NCI-H1930 (cell line): ENCODE measurements at places on chromosomes 5 and 9.

DNA sequence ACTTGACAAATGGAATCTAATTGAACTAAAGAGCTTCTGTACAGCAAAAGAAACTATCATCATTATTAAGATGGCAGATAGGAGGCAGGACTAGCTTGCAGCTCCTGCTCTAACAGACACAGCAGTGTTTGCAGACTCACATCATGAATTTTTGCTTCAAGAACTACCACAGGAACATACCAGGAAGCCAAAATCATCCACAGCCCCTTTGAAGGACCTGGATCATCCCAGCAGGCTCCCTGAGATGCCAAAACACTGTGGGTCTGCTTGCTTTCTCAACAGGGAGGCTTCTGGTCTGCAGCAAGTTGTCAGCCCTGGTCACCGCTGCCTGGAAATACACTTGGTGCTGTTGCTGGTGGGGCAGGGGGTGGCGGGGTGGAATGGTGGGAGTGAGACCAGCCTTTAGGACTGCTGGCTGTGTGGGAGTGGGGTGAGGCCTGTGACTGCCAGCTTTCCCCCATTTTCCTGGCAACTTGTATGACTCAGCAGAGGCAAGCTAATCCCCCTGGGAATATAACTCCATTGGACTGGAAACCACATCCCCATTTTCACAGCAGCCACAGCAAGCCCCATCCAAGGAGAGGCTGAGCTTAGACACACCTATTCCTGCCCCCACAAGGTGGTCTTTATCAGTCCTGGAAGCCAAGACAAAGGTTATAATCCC is 533.8 kb upstream of the CYLC2 start:
- DNase-seq: no peak

GRCh38 chr9:27292659-27293405 is 4.1 kb downstream of the EQTN start:
- no peak for DNase-seq

DNA sequence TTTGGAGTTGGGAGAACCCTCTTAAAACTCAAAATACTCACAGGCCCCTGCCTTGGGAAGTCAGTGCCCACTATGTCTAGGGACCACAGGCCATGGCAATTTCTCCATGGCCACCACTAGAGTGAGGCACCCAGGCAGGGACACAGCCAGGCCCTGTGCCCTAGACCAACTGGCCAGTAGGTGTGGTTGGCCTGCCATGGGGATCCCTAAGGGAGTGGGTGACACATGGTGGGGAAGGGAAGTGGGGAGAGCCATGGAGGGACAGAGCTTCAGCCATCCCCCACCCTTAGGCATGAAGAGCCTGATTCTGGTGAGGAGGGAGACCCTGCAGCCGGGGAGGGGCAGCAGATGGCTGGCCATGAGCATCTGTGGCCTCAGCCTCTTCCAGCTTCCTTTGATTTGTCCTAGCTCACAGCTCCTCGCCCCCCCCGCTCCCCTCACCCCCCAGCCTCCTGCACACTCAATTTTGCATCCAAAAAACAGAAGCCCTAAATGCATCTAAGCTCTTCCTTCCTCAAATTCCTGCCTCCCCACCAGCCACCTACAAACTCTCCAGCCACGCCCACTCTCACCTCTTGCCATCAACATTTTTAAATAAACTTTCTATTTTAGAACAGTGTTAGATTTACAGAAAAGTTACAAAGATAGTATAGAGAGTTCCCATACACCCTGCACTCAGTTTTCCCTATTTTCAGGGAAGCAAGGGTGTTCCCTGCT is 1.6 kb upstream of the DBN1 start:
- DNase-seq: no peak

- DNase-seq: no peak
Measured at GRCh38 chr9:20187318-20187717, 398.5 kb upstream of the SLC24A2 start.

DNA sequence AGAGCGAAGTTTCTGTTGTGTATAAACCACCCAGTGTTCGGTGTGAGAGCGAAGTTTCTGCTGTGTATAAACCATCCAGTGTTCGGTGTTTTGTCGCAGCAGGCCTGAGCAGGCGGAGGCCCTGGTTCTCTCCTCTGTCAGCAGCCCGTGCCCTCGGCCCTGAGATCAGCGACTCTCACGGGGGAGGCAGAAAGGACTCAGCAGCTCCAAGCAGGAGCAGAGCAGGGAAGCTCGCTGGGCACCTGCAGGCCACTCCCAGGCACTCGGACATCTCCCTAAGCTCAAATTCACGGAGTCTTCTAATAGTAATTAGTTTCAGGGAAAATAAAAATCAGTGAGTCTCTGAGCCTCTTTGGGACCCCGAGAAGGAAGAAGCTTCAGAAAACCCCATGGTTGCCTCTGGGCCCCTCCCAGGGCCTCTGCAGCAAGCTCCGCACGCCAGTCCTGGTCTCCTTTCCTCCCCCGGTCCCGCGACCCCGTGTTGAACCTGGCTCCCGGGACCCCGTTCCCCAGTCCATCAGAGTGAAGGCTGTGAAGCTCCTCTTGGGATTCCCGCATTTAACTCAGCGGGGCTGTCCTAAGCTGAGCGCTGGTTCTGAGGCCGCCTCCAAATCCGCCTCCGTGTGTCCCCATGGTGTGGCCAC is 81.9 kb upstream of the ADAMTS2 start:
- no peak for DNase-seq

GRCh38 chr9:75238311-75238976 is 150.1 kb downstream of the OSTF1 start:
- DNase-seq: peak; percentile 26
